Thyroid gland (tissue), 4 donors: ENCODE measurements at places on chromosomes 6 and 20. TPM values are rescaled to one million over a fixed set of nuclear protein-coding genes. Genes with fewer than 3 reads are reported as not detected.

DNA sequence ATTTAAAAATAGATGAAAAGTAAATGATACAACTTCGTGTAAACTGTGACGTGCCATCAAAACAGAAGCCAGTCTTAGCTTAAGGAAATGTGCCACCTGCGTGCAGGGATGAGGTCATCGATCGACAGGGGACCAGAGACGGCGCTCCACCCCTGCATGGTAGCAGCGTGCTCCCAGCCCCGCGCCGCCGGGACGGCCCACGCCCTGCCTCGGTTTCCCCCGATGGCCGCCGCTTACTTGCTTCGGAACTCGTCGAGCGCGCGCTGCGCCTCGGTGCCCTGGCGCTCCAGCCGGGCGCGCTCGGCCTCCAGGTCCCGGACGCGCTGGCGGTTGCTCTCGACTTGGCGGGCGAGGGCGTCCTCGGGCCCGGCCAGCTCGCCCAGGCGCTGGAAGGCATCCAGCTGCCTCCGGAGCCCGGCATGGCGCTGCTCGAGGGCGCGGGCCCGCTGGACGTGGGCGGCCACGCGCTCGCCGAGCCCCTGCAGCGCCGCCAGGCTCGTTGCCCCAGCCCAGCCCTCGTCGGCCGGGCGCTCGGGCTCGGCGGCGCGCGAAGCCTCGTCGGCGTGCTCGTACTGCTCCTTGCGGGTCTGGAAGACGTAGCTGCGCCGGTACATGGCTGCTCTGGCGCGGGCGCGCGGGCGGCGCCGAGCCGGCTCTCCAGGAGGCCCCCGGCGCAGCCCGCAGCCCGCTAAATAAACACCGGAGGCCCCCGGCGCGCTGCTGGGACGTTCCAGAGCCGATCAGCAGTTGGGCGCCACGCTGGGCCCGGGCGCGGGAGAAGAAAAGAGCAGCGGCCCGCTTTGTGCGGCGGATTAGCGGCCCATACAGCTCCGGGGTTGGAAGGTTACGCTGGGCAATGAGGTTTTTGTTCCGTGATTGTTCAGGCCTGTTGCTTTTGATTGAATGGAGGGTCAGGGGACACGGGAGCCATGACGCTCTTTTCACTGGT, at the start of gene BFSP1:
BFSP1 (minus strand) TSS at position 664 of the 949 bp plus-strand sequence; CDS start at position 614, 50 bp downstream.
- peak within 1 kb of the TSS; percentile 36 for H3K4me3 ChIP-seq
- H3K27me3 ChIP-seq, result no peaks in the 10 kb centered on the region
- peak; percentile 74 for DNase-seq
- H3K27ac ChIP-seq, result peak within 1 kb of the TSS; percentile 80
- peaks cover 4% of the 10 kb centered on the region for H3K4me1 ChIP-seq

GRCh38 chr6:111474106-111474505, 8.9 kb downstream of the REV3L start:
- peaks cover 22% of the 10 kb centered on the region for H3K4me1 ChIP-seq
- no peaks in the 10 kb centered on the region for H3K27me3 ChIP-seq
- no peak for DNase-seq

DNA sequence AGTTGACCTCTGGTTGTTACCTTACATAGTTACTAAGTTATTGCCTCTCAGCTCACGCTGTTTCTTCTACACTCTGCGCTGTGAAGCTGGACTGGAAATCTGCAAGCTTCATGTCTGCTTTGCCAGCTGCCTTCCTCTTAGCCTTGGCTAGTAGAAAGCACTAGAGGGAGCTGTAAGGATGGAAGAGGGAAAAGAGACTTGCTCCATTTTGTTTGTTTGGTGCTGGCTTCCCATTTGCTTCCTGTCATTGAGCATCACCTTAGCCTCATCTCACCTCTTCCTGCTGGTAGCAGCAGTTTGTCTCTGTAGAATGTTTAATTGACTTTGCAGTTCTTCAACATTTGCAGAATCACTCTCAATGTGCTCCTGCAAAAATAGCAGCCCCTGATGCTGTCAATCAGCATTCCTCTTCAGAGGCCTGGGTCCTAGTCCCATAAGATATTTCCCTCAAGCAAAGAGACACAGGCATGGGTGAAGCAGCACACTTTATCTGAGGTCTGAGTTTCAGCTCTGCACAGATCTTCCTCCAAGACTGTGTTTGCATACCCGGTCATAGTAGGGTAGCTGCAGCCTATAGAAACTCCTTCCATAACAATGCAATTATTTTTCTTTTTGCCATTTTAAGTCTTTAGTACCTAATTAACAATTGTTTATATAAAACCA, 302.2 kb upstream of the EPHA7 start:
- H3K27me3 ChIP-seq, result no peaks in the 10 kb centered on the region
- no peaks in the 10 kb centered on the region for H3K4me1 ChIP-seq
- no peaks in the 10 kb centered on the region for H3K36me3 ChIP-seq

DNA sequence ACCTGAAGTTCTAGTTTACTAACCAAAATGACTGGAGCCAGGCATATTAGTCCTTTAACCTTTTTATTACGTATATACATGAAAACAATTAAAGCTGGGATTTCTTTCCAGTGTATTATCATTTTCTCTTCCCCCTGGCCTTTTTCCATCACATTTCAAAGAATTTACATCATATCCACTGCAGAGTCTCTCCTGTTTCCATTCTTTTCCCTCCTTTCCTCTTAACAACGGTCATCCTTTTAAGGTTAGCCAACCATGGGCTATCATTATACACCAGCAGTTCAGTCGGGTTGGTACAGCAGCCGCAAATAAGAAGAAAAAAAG, 104.6 kb downstream of the TFAP2A start:
- no peaks in the 10 kb centered on the region for H3K4me1 ChIP-seq
- no peak for DNase-seq
- H3K36me3 ChIP-seq, result no peaks in the 10 kb centered on the region
- no peak overlapping the region for H3K4me3 ChIP-seq
- H3K27me3 ChIP-seq, result no peaks in the 10 kb centered on the region
- H3K27ac ChIP-seq, result no peak overlapping the region

DNA sequence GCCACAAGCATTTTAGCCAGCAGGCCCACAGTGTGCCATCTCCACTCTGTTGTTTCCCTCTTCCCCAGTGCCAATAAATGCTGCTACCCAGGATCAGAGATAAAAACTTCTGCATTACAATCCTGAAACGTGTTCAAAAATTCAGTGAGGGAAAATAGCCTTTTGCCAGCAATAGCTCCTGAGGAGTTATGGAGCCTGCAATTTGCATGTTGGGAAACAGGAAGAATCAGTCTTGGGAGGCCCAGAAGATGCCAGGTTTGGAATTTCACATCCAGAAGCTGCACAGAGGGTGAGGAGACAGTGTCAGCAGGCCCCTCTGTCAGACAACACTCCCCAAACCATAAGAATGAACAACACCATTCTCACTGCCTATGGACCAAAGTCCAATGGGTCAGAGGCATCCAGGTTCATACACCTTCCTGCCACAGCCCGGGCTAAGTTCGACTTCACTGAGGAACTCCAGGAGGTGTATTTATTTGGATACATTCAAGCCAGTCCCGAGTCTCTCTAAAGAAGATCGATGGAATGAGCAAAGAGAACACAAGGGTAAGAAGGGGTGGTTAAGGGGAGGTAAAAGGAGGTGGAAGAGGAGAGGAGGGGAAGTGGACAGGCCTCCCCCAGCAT, 20.8 kb downstream of the RRBP1 start:
- H3K27me3 ChIP-seq, result no peaks in the 10 kb centered on the region
- no peak for DNase-seq
- peaks cover 40% of the 10 kb centered on the region for H3K4me1 ChIP-seq
- no peak overlapping the region for H3K4me3 ChIP-seq
- H3K36me3 ChIP-seq, result peaks cover 7% of the 10 kb centered on the region

GRCh38 chr6:90083891-90084290, 189.6 kb downstream of the GJA10 start:
- H3K27me3 ChIP-seq, result no peaks in the 10 kb centered on the region
- no peak for DNase-seq
- no peak overlapping the region for H3K27ac ChIP-seq
- H3K4me3 ChIP-seq, result no peak overlapping the region
- no peaks in the 10 kb centered on the region for H3K4me1 ChIP-seq

DNA sequence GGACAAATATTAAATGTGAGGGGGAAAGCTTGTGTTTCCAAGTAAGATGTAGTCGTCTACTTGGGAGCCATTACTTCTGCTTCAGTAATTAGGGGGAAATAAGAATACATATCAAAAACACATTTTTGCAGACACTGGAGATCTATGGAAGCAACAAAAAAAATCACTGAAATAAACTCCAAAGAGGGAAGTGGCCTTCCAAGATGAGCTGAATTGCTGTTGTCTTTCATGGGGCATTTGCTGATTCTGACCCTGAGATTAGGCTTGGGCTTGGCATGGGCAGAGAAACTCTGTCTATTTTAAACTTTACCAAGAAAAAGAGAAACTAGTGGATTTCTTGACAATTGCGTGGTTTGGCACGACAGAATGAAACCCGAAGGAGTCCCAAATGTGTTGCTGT, 120.1 kb downstream of the MAP3K5 start:
- no peaks in the 10 kb centered on the region for H3K36me3 ChIP-seq
- no peak for DNase-seq
- H3K27me3 ChIP-seq, result no peaks in the 10 kb centered on the region
- H3K4me3 ChIP-seq, result no peak overlapping the region
- peaks cover 18% of the 10 kb centered on the region for H3K4me1 ChIP-seq

DNA sequence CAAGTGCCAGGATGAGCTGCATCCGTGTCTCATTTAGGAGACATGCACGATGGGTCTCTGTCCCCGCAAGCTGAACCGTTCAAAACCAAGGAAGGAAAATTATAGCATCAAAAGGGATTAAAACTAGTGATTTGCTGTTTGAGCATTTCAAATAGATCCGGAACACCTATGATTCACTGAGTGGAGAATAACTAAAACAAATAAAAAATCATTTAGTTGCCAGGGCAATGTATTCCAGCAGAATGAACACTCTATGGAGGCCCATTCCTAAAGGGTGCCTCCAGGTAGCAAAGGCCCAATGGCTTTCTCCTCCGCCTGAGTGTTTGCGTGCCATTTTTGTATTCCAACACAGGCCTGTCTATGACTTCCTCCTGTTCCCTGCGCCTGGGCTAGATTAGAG, 354.8 kb downstream of the ZFAND3 start:
- DNase-seq, result no peak
- no peaks in the 10 kb centered on the region for H3K36me3 ChIP-seq
- H3K4me1 ChIP-seq, result peaks cover 15% of the 10 kb centered on the region
- no peaks in the 10 kb centered on the region for H3K27me3 ChIP-seq
- H3K4me3 ChIP-seq, result no peak overlapping the region
- H3K27ac ChIP-seq, result no peak overlapping the region

LY6G6C gene
- not detected for total RNA-seq
